ENCODE measurements at places on chromosomes 4 and X. TPM values are rescaled to one million over a fixed set of nuclear protein-coding genes. Genes with fewer than 3 reads are reported as not detected.

PLAC1 gene
- total RNA-seq, result 2.4 TPM

GRPR gene
- total RNA-seq, result not detected

GLRA2 gene
- total RNA-seq, result not detected

KLB gene
- not detected for total RNA-seq

RGN gene
- 0.43 TPM for total RNA-seq

BEX3 gene
- 88.2 TPM for total RNA-seq

TMPRSS11B gene
- 0.21 TPM for total RNA-seq
